ENCODE measurements at places on chromosomes 1 and 21.

GRCh38 chr21:18350216-18350615 lies 53.4 kb downstream of the TMPRSS15 start:
- no peak for DNase-seq

- DNase-seq: no peak
These were observed 58.9 kb downstream of the COL18A1 start for GRCh38 chr21:45463871-45464270.

GRCh38 chr1:234605399-234605982 lies 4.5 kb downstream of the IRF2BP2 start:
- DNase-seq: no peak

- no peak for DNase-seq
These were observed 152.4 kb downstream of the LEPR start for GRCh38 chr1:65572701-65573421.

- no peak for DNase-seq
These were observed 28.3 kb downstream of the GADD45A start for GRCh38 chr1:67713057-67713846.

DNA sequence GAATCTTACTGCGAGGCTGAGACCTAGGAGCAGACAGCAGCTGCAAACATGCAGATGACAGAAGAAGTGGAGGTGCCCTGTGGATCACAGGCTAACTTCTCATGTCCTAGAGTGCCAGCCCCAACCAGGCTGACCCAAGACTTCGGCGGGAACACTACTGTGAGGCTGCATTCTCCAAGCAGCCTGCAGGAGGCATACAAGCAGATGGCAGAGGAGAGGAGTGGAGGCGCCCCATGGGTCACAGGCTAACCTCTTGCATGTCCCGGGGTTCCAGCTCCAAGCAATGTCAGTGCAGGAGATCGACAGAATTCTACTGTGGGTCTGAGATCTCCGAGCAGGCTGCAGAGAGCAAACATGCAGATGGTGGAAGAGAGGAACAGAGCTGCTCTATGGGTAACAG lies 98.1 kb upstream of the ZNF678 start:
- no peak for DNase-seq

- DNase-seq: no peak
These were observed 61.0 kb downstream of the PCBP3 start for GRCh38 chr21:45704311-45705108.

GRCh38 chr1:157096881-157097280 lies 2.7 kb downstream of the ETV3L start:
- no peak for DNase-seq

DNA sequence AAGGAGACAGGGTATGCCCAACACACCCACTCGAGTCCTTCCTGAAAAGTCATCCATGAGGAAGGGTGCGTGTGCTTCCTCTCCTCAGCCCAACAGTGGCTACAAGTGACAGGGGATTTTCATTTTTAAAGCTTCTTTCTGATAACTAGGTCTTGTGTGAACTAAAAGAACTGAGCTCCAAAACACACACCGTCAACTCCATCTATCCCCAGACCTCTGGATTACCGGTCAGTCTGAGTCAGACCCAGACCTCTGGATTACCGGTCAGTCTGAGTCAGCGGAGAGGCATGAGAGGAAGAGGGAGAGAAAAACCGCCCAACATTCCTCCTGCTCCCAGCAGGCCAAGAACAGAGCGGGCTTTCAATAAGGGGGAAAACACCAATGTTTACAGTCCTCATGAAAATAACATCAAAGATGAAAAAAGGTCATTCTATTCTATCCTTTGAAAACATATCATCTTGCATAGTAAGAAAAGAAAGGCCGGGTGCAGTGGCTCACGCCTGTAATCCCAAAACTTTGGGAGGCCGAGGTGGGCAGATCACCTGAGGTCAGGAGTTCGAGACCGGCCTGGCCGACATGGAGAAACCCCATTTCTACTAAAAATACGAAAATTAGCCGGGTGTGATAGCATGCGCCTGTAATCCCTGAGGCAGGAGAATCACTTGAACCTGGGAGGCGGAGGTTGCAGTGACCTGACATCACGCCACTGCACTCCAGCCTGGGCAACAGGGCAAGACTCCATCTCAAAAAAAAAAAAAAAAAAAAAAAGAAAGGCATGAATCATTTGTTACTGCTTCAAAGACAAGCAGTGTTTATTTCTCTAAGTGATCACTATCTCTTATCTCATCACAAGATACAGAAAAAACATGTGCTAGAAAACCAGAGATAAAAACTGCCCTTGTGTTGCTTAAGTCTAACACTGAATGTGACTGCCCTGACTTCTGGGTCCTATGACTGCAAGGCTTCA lies 3.4 kb downstream of the PTTG1IP start:
- DNase-seq: no peak

DNA sequence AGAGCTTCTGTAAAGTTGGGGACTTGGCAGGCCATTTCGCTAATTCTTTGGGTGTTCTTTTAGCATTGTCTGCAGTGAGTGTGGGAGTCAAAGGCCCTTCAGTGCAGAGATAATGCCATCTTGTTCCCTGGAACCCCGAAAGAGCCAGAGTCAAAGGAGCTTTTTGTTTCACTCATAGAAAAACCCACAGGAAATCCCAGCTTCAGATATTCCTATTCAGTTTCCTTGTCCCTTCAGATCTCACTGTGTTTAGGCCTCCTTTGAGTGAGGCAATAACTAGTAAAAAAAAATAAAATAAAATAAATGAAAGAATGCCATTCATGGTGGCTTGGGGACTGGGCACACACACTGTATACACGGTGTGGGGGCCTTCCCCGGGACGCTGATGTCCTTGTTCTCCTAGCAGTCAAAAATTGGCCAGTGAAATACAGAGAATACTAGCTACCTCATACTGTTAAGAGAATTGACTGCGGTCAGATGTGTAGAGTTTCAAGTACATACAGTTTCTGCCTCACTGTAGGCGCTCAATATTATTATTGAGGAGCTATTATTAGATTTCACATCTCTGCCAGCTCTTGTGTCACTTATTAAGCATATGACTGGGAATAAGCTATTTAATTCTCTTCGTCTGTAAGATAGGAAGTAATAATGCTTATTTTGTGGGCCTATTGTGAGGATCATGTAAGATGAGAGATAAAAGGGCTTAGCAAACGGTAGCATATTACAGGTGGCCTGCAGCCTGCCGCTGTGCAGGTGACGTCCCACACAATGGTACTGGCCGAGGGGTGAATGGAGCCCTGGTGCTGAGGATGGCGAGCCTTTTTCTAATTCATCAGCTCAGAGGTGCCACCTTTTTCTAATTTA lies 16.7 kb downstream of the DISC1 start:
- no peak for DNase-seq

DNA sequence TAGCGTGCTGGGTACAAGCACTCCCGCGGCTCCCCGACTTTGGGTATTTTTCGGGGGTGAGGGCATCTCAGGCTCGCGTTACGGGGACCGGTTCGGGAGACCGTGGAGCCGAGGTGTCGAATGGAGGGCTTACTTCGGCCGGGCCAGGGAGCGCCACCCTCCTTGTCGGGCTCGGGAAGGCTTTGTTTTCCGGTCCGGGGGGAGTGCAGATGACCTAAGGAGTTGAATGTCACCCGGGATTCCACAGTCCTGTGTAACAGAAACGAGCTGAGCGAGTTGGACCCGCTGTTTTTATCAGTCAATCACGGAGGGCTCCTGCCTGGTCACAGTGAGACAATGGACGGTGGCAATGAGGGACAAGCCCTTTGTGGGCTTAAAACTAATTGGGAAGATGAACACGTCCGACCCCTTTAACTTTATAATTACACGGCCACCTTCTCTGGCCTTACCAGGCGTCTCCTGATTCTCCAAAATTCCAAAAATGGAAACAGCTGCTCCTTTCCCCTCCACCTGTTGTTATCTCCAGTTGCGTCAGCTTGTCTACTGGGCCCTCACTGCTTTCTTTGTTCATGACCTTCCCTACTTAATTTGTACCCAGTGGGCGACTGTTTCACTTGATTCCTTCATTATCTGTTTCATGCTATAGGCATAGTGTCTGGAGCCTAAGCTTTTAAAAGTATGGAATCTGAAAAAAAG lies 929 bp upstream of the TRIM45 start:
- DNase-seq: no peak

DNA sequence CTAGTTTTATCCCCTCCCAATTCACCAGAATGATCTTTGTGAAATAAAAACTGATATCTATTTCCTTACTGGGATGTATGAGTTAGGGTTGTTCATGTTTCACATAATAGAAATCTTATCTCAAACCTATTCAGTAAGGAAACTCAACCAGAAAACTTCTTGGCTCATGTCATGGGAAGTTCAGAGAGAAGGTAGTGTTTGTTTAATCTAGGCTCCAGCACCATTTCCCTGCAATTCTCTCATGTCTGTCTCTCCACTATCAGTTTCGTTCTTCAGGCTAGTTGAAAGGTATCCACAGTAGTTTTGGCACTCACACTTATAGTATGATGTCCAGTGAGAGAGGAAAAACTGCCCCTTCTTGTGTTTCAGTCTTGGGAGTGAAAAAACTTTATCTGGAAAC lies 34.6 kb upstream of the UHMK1 start:
- no peak for DNase-seq

GRCh38 chr1:96596226-96596922 lies 125.2 kb upstream of the PTBP2 start:
- DNase-seq: peak; percentile 5

- no peak for DNase-seq
These were observed 18.1 kb upstream of the PTPN14 start for GRCh38 chr1:214569357-214570004.

Data from stimulated activated CD4-positive, alpha-beta T cell treated with anti-CD3 and anti-CD28 coated beads, Interleukin-15, amount 100 ng/mL, for 48 hours (primary cell).